ENCODE measurements at places on chromosomes 11 and 22.
A peak's percentile ranks its signal among the peaks of the same experiment; 100 is the strongest.

GRCh38 chr11:94924612-94925011 is 48.7 kb downstream of the CWC15 start:
- DNase-seq, result no peak

- DNase-seq, result no peak
These were observed 306.8 kb upstream of the DDI1 start for GRCh38 chr11:103729617-103730016.

DNA sequence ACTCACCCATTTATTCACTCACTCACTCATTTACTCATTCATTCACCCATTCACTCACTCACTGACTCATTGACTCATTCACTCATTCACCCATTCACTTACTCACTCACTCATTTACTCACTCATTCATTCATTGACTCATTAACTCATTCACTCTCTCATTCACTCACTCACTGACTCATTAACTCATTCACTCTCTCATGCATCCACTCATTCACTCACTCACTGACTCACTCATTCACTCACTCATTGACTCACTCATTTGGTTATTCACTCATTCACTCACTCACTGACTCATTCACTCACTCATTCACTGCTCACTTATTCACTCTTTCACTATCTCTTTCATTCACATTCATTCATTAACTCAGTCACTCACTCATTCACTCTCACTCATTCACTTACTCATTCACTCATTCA is 2.5 kb upstream of the MUC5AC start:
- DNase-seq, result no peak

DNA sequence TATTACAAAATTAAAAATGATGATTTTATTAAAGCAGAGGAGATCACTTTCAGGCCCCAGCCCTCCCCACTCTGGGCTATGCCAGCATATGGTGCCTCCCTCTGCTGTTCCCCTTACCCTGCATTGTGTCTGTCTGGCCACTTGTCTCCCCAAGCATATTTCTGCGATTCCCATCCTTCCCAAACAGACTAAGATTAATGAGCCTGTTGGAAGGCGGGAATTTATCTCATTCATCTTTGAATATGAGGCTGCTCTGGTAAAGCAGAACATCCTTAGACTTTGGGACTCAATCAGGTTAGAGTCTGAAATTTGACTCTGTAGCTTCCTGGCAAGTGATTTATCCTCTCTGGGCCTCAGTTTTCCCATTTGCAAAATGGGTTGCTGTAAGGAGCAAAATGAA is 25.7 kb downstream of the AMPD3 start:
- no peak for DNase-seq

DNA sequence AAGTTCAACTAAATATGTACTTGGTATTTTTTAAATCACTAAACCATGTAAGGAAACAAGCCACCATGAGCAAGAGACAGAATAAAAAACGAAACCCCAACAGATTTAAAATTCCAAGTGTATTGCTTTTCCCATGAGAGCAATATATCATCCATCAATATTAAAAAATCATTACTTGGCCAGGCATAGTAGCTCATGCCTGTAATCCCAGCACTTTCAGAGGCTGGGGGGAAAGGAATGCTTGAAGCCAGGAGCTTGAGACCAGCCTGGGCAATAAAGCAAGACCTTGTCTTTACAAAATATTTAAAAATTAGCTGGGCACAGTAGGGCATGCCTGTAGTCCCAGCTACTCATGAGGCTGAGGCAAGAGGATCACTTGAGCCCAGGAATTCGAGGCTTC is 190.8 kb downstream of the TTC28 start:
- no peak for DNase-seq

GRCh38 chr22:39943953-39944872 is 16.0 kb upstream of the TMA7B start:
- DNase-seq, result no peak

DNA sequence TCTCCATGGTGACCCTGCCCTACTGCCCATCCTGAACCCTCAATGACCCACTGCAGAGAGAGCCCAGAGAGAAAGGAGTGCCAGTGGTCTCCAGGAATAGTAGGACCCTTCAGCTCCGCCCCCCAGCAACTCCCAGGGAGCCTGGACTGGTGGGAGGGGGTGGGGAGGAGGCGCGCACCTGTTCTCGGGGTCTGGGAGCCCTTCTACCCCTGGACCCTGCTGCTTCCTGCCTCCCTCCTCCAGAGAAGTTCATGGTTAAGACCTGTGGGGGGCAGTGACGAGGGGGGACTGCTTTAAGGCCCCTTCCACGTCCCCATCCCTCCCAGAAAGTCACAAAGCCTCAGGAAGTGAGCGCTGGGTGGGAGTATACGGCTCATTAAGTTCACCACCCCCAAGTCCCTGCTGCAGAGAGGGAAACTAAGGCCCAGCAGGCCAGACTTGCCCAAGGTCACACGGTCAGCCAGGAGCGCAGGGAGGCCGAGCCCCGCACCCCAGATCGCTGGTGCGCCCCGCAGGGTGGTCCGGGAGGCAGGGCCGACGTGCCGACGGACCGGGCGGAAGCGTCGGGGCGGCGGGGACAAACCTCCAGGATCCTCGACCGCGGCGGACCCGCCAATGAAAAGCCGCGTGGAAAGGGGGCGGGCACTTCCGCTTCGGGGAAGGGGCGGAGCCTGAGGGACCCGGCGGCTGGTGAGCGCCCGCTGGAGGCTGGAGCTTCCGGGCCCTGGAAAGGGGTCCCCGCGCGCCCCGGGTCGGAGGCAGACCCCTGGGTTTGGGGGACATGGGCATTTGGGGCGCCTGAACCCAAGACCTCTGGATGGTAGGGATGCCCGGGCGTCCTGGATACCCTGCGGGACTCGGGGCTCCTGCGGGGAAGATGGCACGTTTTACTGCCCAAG is at the start of the genes NUDT22 and TRPT1:
TSS of gene NUDT22 (plus strand) at position 667 of the 899 bp plus-strand sequence. CDS start 379 bp downstream, outside the sequence.
TSS of gene TRPT1 (minus strand) at position 579 of the 899 bp plus-strand sequence. CDS start at position 253, 326 bp downstream.
- DNase-seq, result peak; percentile 86

GRCh38 chr11:90250970-90251369 is 28.1 kb upstream of the CHORDC1 start:
- no peak for DNase-seq

GRCh38 chr22:22942511-22943329 is 55.1 kb downstream of the IGLL5 start:
- DNase-seq, result peak; percentile 61

DNA sequence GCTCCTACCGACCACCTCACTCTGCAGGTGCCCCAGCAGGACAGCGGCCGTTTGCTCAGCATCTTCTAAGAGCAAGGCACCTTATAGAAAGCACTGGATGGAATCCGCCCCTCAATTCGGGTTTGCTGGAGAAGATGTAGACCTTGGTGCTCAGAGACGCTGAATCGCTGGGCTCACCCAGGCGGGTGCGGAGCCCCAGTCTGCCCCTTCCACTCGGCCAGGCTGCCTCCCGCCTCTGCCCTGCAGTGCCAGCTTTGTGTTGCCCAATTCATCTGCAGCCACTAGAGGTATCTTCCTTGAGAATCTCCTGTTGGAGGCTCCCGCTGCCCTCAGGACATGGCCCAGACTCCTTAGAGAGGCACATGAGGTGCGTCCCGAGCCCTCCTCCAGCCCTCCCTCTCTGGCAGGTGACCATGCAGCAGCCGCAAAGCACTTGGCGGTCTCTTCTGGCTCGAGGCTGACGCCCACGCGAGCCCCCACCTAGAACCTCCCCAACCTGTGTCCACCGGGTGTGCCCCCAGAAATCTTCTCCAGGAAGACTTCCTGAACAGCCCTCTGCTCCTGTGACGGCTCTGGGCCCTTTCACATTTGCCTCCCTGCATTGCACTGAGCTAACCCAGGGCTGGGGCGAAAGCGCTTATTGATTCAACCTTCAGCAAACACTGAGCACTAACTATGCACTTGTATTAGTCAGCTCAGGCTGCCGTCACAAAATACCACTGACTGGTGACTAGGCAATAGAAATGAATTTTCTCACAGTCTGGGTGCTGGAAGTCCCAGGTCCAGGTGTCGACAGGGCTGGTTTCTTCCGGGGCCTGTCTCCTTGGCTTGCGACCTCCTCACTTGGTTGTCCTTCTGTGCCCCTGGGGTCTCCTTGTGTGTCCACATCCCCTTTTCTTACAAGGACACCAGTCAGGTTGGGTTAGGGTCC is 117.5 kb downstream of the WNT7B start:
- no peak for DNase-seq

GRCh38 chr11:78377625-78378418 is 39.8 kb downstream of the GAB2 start:
- DNase-seq, result no peak

- DNase-seq, result no peak
These were observed 12.9 kb downstream of the CD59 start for GRCh38 chr11:33723238-33723881.

- DNase-seq, result no peak
These were observed 105.2 kb downstream of the NAV2 start for GRCh38 chr11:19817870-19818269.

- no peak for DNase-seq
These were observed 15.0 kb upstream of the NFRKB start for GRCh38 chr11:129910360-129910759.

DNA sequence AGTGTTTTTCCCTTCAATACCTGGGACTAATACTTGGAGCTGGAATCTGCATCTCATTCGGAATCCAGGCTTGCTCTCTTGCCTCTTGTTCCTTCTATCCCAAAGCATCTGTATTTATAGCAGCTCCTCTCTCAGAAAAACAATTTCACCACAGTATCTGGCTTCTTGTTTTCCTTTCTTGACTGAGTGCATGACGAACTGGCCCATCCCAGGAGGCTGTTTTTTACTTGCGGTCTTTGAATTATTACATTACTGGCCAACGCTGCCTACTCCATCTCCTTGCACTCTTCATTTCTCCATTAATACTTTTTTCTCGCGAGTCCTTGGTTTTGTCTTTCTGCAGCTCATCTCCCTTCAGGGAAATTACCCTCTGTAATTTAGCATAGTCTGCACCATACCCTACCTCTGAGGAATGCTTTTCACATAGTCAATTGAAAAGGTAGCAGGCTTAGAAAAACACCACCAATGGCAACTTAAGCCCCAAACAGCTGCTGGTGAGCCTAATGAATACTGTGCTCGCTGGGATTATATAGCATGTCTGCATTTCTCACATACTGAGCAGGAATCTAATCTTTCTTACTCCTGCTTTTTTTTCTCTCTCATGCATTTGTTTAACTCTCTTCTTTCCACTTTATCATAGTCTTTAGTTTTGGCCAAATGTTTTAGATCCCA is 277.4 kb upstream of the SESN3 start:
- no peak for DNase-seq

DNA sequence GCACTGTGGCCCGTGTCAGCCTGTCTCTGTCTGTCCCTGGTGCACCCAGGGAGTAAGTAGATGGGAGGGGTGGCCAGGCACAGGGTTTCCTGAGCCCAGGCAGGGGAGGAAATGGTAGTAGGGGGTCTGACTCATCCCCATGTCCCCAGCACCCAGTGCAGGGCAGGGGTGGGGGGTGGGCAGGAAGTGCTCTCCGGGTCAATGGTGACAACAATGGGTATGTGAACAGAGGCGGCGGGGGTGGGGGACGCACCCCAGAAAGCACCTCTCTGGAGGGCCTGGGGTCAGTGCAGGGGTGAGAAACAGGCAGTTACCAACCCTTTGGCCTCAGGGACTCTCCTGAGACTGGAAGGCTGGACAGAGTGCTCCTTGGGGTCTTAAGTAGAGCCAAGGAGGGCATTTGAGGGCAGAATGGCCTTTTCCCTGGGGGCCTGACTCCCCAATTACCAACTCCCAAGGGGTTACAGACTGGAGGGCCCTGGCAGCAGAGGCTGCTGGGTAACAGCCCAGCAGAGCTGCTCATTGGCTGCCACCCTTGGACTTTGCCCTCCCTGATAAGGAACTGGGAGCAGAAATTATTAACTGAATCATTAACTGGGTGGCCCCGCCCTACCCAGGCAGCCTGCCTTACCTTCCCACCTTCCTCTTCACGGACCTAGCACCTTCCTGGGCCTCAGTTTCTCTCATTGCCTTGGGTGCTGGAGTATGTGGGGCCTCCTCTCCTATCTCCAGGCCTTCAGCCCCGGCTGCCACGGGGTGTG is 4.2 kb downstream of the MYRF start:
- DNase-seq, result no peak

DNA sequence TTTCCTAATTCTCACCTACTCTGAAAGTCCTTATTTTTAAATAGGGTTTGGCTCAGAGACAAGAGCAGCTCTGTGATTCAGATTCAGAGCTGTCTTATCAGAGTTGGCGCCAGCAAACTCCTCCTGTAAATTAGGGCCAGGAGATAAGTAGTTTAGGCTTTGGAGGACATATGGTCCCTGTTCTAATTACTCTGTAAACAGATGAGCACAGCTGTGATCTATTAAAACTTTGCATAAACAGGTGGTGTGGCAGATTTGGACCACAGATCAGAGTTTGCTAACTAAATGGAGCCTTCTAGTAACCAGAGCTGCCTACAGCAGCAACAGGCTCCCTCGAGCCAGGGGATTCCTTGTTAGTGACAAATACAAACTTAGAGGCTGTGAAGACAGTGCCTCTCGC is 27.9 kb downstream of the YPEL1 start:
- no peak for DNase-seq

GRCh38 chr11:133337951-133338418 is 194.3 kb downstream of the OPCML start:
- DNase-seq, result no peak

- DNase-seq, result no peak
These were observed 214.7 kb upstream of the CADM1 start for GRCh38 chr11:115718945-115719344.

GRCh38 chr22:42939941-42940653 is 74.9 kb downstream of the PACSIN2 start:
- no peak for DNase-seq

- DNase-seq, result no peak
These were observed 15.1 kb downstream of the RCN1 start for GRCh38 chr11:32105871-32106560.

- peak; percentile 20 for DNase-seq
These were observed 760 bp downstream of the ZNRF3 start for GRCh38 chr22:28883917-28884746.

- no peak for DNase-seq
These were observed 28.0 kb downstream of the HSPA8 start for GRCh38 chr11:123033895-123034294.

DNA sequence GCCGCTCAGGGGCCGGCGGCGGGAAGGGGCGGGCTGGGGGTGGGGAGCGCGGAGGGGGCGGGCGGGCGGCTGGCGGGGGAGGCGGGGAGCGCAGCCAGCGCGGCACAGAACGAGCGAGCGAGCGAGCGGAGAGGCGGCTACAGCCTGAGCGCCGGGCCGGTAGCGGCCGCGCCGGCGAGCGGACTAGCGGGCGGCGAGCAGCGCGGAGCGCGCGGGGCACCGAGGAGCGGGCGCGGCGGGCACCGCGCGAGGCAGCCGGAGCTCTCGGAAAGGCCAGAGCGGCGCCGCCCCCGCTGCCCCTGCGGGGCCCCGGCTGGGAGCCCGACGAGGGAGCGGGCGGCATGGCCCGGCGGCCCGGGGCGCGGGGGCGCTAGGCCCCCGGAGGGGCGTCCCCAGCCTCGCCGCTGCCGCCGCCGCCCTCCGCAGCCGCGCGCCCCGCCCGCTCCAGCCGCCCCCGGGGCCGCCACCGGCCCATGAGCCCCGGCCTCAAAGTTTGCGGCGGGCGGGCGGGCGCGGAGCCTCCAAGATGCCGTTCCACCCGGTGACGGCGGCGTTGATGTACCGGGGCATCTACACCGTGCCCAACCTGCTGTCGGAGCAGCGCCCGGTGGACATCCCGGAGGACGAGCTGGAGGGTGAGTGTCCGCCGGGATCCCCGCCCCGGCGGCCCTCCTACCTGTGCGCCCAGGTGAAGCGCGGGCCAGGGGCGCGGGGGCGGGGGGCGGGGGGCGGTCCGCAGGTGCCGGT is at the start of gene CABP7:
TSS of gene CABP7 (plus strand) at position 105 of the 747 bp plus-strand sequence. CDS start at position 527, 422 bp downstream.
- no peak for DNase-seq

Measured in stimulated activated CD4-positive, alpha-beta T cell treated with anti-CD3 and anti-CD28 coated beads, TNF-alpha, amount 100 ng/mL, for 24 hours (primary cell).